ENCODE measurements at places on chromosomes 11 and 22.

GRCh38 chr11:38791346-38791961 is 2193.4 kb upstream of the RAG2 start:
- DNase-seq = no peak

DNA sequence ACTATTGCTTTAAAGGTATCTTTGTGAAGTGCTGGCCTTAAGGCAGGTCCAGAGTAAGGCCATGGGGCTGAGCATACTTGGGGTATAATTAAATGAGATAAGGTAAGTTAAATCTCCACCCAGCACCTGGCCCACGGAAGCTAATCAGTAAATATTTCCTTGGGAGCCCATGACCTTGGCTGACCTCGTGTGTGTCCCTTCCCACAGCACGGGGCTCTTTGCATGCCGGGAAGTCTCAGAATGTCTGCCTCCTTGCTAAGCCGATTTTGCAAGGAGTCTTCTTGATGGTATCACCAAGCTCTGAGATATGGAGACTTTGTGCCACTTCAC is 46.5 kb downstream of the ADM start:
- DNase-seq = no peak

- no peak for DNase-seq
Measured at GRCh38 chr22:47233316-47234243, 471.1 kb downstream of the TBC1D22A start.

DNA sequence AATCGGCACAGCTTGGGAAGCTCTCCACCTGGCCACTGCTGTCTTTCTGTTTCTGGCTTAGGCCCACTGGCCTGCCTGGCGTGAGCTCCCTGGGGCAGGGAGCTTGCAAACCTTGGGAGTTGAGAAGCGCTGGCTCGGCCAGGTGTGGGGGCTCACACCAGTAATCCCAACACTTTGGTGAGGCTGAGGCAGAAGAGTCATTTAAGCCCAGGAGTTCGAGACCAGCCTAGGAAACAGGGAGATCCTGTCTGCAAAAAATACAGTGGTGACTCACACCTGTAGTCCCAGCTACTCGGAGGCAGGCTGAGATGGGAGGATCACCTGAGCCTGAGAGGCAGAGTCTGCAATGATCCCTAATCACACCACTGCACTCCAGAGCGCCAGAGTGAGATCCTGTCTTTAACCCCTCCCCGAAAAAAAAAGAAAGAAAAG is 4.0 kb downstream of the AP5B1 start:
- no peak for DNase-seq

DNA sequence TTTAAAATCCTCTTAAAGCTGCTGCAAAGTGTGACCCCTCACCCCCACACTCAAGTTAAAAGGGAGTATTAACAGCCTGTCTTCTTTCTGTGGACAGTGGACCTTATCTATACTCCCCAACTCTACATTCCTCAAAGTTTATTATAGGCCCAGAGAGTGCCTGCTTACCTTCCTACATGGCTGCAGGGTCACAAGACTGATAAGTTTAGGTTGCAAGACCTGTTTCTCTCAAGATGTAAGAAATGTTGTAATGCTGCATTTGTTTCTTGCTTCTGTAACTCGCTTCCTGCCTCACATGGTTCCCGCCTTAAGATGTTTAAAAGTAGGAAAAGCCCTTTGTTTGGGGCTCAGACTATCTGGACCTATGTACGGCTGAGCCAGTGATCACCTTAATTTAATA is 10.1 kb upstream of the NXPE1 start:
- no peak for DNase-seq

GRCh38 chr22:19543970-19544708 is 19.9 kb upstream of the CLDN5 start:
- no peak for DNase-seq

GRCh38 chr11:72228229-72228843 is 3.8 kb downstream of the INPPL1 start:
- no peak for DNase-seq

- no peak for DNase-seq
Measured at GRCh38 chr11:96156379-96156722, 186.6 kb downstream of the MAML2 start.

DNA sequence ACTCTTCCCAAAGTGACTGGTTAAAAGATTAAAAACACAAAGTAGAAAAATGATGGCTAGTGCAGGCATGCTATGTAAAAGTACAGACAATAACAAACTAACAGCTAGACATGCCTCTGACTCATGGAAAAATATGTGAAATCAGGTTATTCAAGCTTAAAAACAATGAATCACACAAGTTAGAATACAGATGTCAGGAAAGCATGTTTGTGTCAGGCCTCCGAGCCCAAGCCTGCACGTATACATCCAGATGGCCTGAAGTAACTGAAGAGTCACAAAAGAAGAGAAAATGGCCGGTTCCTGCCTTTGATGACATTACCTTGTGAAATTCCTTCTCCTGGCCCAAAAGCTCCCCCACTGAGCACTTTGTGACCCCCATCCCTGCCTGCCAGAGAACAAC is 110.1 kb downstream of the NOX4 start:
- DNase-seq = no peak

GRCh38 chr22:30325065-30325720 is 1.5 kb downstream of the TBC1D10A start:
- DNase-seq = no peak

GRCh38 chr11:28690746-28691145 is 582.6 kb downstream of the METTL15 start:
- no peak for DNase-seq

- DNase-seq = no peak
Measured at GRCh38 chr11:118194835-118195627, 18.6 kb upstream of the SCN2B start.

DNA sequence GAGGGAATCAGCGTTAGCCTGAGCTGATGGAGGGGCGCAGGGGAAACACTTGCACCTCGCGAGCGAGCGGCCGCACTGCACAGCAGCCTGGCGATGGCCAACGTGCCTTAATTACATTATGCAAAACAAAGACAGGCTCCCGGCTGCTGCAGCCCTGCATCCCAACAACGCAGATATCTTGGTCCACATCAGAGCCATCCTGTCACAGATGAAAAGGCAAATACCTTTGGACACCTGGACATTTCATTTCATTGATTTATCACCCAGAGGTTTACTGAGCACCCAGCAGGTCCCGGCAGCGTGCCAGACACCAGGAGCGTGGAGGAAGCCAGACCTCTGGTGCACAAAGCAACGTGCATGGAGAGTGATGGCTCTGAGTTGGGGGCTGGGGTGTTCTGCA is 843.0 kb downstream of the TBC1D22A start:
- no peak for DNase-seq

DNA sequence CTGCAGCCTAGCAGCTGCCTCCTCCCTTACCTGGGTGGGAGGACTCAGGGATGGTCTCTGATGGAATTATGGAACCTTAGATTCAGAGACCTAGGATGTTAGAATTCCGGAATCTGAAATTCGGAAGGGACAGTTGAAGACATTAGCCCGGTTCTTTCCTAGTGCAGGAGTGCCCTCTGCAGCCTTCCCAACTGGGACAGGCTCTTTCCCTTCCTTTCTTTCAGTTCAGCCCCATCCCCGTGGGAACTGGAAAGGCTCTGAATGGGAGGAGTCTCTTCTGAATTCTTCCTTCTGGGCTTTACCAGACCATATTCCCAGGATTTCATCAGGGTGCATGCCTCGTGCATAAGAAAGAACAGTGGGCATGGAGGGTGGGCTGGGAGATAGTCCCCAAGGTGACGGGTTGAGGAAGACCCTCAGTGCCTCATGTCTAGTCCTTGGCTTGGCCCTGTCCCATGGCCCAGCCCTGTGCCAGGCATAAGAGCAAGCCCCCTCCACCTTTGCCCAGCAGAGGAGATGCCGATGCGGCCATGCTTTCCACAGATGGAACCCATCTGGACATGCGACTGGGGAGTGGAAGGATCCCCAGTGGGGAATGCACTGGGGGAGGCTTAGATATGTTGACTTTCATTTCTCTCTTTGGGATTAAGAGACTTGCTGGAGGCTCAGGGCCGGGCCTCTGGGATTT is 14.4 kb downstream of the DNAJB13 start:
- no peak for DNase-seq

DNA sequence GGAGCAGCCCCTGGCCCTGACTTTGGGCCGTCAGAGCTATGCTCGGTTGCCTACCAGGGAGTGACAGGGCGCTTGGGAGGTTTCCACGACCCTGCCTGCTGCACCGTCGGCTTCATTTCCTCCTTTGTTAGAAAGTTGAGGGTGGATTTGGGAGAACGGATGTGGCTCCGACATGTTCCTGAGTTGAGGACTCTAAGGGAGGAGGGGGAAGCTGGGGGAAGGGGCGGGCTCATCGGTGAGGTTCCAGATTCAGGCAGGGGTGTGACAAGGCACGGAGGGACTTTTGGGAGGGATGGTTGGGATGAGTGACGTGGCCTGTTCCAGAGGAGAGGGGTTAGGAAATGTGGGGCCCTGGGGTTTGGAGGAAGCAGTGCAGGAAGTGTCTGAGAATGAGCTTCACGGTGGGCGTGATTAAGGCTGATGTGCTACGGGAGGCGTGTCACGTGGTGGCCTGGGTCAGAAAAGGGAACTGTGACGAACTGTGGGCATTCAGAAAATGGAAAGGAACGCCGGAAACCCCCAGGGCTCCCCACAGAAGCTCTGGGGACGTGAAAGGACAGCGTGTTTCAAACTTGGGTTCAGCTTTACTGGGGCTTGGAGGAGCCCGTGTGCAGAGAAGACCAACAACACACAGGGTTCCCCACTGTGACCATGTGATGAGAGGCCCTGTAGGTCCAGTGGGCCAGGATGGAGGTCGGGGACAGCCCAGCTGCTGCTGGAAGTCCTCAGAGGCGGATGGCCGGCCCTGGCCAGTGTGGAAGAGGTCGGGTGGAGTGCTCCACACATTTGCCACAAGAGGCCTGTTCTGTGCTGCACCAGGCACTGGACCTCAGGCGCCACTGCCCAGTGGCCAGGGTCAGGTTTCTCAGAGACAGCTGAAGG is 2.8 kb downstream of the PARVB start:
- peak; percentile 23 for DNase-seq

- DNase-seq = no peak
Measured at GRCh38 chr11:10401256-10401655, 53.8 kb upstream of the AMPD3 start.

DNA sequence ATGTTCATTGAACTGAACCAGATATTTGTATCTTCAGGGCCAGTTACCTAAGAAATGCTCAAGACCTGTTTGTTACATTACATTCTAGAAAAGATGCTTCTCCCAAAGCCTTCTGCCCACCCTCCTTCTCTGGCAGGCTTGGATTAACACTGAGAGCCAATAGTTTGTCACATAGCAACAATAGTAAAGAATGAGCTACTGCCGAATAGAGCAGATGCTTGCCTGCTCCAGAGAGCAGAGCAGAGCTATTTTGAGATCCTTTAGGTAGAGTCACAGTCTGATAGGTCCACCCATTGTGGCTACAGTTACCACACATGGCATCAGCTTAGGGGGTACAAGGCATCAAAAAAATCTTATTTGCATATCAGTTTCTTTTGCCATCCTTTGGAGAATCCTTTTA is 13.5 kb upstream of the EP300 start:
- DNase-seq = no peak

DNA sequence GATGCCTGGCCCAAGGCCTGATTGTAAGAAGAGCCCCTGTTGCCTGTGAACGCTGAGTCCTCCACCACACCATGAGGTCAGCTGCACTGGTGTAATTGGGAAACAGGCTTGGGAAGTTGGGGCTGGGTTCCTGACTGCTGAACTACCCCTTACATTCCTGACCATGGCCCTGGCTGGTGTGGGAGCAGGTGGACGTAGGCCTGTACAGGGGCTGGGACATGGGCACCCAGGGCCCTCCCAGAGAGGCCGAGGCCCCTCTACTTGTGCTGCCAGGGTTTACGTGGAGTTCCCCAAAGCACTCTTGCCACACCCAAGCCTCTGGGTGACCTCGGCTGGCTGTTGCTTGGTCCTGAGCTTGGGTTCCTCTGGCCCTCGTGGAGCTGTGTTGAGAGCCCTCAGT is 5.4 kb downstream of the RELT start:
- no peak for DNase-seq

GRCh38 chr11:91947215-91947820 is 277.3 kb upstream of the FAT3 start:
- DNase-seq = no peak

DNA sequence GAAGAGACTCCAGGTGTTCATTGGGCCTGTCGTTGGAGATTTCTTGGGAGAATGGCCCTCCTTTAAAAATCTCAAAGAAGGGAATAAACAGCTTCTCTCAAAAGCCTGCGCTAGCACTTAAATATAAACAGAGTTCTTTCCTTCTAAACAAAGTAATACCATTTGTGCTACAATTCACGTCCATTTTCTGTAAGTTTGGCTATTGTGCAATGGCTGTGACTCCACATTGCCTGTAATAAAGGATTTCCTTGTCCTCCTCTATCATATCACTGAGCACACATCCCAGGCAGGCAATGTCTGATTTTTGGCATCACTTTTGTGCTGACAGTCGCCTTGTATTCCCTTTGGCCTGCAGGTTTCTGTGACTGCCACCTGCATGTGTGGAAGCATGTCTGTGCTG is 4.9 kb upstream of the ADAMTS8 start:
- DNase-seq = no peak

GRCh38 chr11:61049063-61049377 is 53.3 kb upstream of the CD5 start:
- no peak for DNase-seq

DNA sequence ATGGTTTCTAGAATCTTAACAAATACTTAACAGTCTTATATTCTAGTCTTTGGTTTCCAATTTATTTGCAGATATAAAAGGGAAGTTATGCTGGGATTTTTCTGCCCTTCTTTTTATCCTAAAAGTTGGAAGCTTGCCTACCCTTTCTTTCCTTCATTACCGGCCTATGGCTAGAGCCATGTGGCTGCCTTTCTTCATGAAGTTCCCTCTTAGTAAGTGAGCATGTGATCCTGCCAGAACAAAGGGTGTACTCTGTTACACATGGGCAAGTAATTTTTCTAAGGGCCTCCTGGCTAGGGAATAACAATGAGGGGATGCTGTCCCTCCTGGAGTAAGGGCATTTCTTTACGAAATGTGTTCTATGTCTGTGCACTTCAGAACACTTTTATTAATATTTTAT is 252.1 kb upstream of the PITPNB start:
- no peak for DNase-seq

- DNase-seq = no peak
Measured at GRCh38 chr11:114348200-114349191, 51.8 kb downstream of the C11orf71 start.

- no peak for DNase-seq
Measured at GRCh38 chr22:40256516-40256915, 78.8 kb downstream of the TNRC6B start.

GRCh38 chr11:31656051-31656450 is 146.5 kb downstream of the ELP4 start:
- DNase-seq = no peak

DNA sequence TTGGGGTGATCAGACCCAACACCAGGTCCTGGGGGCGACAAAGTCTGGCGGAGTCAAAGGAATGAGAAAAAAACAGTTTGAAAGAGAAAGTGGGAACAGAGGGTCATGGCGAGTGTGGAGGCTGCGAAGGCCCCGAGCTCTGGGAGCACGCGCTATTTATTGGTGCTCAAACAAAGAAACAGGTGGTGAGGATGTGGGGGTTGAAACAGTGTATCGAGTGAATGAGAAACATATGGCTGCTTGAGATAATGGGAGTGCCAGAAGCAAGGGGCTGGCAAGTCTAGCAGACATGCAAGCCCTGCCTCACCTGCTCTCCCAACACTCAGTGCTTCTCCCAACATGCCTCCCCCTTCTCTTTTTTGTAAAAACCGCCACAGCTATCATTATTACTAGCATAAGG is 7.8 kb upstream of the DUSP18 start:
- DNase-seq = no peak

GRCh38 chr11:65121447-65121864 is 478 bp downstream of the FAU start:
- no peak for DNase-seq
